ENCODE measurements at places on chromosomes 7 and 10. TPM values are rescaled to one million over a fixed set of nuclear protein-coding genes. Genes with fewer than 3 reads are reported as not detected.

The GRM3 gene
- 0.14 TPM for polyA plus RNA-seq

The MRLN gene
- 172 TPM for polyA plus RNA-seq

The CAMK2B gene
- 17.7 TPM for polyA plus RNA-seq

The PILRA gene
- 5.2 TPM for polyA plus RNA-seq

GRCh38 chr7:87476179-87476557 is 688 bp upstream of the ABCB4 start:
- no peak for DNase-seq

DNA sequence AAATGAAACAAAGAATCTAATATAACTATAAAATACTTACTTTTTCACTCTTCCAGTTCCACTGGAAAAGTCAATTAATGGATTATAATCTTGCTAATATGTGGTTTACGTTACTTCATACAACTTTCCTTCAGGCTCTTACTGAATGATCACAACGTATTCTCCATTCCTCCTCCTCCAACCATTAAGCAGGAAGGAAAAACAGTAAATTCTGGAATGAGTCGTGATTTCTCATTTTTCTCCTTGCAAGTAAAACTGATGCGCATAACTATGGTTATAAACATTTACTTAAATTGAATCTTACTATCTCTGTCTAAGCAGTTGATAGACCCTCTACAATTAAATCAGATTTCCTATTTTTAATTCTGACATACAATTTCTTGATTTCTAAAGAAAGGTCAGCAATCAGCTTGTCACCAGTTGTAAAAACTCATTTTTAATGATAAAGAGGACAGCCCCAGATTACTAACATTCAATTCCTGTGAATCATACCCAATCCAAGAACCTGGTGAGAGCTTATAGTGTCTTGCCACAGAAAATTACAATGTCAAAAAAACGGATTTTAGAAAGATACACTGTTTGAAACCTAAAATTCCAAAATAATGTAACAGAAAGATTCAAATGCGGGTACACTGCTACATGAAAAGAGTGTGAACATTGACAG is 64.3 kb downstream of the EZH2 start:
- DNase-seq: no peak

The SPAG6 gene
- 6.5 TPM for polyA plus RNA-seq

- DNase-seq: no peak
Observed at GRCh38 chr7:88233828-88234227, 14.0 kb upstream of the SRI start.

DNA sequence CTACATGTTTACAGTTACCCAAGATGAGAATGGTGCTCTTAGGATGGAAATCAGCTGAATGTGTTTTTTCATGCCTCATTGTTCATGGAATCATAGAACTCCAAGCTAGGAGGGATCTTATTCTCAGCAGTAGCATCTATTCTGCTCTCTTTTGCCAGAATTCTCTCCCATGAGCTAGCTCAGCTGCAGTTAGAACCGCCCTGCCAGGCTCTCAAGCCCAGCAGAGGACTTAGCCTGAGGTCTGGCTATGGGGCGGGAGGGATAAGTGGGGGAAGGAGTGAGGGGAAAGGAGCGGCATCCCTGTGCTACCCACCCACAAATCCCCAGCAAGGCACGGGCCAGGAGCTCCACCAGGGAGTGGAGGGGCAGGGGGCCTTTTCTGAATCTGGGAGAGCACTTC is 120.7 kb upstream of the PLXNA4 start:
- DNase-seq: peak; percentile 29

- DNase-seq: no peak
Observed at GRCh38 chr10:131588704-131589220, 277.2 kb upstream of the TCERG1L start.

The CPA2 gene
- polyA plus RNA-seq: 0.28 TPM

- no peak for DNase-seq
Observed at GRCh38 chr10:62380016-62380415, 5.8 kb downstream of the ZNF365 start.

DNA sequence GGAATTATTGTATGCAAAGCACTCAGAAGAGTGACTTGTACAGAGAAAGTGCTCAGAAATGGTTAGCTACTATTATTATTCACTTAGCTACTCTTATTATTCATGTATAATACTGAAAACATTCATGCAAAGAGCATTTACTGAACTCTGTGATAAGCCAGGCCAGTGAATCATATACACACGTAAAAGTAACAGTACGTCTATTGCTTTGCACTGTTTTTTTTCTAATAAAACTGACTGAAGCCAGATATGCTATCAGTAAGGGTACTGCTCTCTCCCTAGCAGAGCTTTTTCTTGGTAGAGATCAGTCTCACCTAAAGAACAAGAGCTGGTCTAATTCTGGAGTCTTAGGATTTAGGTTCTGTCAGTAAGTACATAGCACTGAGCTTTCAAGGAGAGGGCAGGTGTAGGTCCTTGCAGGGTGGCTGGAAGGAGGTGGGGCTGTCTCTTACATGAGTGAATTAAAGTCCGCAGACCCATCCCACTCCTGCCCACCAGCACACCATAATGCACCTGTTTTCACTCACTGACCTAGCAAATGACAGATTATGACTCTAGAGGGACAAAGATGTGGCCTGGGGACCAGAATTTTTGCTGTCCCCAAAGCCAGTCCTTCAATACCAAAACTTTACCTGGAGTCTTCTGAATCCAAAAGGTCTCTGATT is 145.9 kb downstream of the ARID5B start:
- no peak for DNase-seq

Measured in hindlimb muscle (tissue), 1 donor.